ENCODE measurements at places on chromosomes 4 and X.

GRCh38 chrX:154720067-154720466 lies 30.8 kb downstream of the GAB3 start:
- DNase-seq = no peak

- no peak for DNase-seq
Measured at GRCh38 chr4:80033581-80033980, 39.4 kb downstream of the ANTXR2 start.

DNA sequence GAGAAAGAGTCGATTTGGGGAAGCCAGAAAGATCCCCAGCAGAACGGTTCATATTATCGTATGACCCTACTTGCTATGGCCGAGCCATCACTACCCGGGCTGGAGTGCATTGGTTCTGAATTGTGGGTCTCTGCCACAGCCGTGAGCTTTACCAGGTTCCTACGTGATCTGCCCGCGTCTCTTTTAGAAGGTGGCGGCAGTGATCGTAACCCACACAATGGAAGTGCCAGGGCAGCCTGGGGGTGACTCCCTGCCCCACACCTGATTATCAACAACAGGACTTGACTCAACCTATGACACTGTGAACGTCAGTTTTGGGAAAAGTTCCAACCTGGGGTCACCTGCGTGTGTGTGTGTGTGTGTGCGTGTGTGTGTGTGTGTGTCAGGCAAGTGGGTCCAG lies 90.8 kb downstream of the SHOX start:
- no peak for DNase-seq

DNA sequence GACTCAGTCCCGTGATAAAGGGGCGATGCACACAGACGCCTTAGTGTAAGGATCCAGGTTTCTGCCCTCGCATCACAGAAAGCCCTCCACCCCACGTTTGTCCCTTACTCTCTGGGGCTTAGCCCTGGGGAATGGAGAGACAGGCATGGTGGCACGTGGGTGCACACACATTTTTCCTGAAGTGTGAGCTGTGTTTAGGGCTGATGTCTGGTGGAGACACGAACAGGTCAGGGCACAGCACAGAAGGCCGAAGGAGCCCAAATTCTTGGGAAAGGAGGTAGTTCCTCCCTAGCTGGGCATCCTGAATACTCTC lies 84.3 kb upstream of the DHRSX start:
- no peak for DNase-seq

DNA sequence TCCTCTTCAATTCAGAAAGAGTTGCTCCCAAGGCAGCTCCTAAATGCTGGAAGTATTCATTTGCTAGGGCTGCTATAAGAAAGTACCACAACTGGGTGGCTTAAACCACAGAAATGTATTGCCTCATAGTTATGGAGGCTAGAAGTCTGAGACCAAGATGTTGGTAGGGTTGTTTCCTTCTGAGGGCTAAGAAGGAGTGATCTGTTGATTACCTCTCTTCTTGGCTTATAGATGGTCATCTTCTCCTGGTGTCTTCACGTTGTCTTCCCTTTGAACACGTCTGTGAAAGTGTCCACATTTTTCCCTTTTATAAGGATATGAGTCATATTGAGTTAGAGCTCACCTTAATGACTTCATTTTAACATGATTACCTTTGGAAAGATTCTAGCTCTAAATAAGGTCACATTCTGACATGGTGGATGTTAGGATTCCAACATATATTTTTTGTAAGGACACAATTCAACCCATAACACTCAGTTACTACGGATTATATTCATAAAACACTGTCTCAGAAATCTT lies 266.3 kb downstream of the SPATA18 start:
- no peak for DNase-seq

DNA sequence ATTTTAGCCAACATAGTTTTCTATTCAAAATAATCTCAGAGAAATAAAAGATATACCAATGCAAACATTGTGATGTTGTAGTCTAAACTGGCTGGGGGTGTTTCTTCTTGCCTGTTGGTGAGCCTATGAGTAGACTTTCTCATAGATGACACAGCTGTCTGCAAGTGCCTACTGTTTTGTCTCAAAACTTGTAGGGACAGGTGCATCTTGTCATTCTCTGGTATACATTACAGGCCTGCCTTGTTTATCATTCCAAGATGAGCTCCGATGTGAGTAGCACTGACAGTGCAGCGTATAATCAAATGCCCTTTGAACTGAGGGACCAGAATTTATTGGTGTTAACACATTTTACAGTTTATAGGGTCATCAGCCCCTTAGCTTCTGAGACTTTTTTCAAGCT lies 353.8 kb downstream of the PRDM5 start:
- DNase-seq = no peak

- DNase-seq = no peak
Measured at GRCh38 chr4:5024673-5025072, 5.4 kb upstream of the CYTL1 start.

- DNase-seq = no peak
Measured at GRCh38 chr4:77229433-77229832, 72.4 kb downstream of the CCNG2 start.
